ENCODE measurements at places on chromosomes 4 and X.

DNA sequence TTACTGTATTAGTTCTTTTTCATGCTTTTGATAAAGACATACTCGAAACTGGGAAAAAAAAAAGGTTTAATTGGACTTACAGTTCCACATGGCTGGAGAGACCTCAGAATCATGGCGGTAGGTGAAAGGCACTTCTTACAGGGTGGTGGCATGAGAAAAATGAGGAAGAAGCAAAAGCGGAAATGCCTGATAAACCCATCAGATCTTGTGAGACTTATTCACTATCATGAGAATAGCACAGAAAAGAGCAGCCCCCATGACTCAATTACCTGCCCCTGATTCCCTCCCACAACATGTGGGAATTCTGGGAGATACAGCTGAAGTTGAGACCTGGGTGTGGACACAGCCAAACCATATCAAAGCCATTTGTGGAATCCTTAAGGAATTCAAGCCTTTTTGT lies 1238.9 kb downstream of the ADGRL3 start:
- DNase-seq: no peak

DNA sequence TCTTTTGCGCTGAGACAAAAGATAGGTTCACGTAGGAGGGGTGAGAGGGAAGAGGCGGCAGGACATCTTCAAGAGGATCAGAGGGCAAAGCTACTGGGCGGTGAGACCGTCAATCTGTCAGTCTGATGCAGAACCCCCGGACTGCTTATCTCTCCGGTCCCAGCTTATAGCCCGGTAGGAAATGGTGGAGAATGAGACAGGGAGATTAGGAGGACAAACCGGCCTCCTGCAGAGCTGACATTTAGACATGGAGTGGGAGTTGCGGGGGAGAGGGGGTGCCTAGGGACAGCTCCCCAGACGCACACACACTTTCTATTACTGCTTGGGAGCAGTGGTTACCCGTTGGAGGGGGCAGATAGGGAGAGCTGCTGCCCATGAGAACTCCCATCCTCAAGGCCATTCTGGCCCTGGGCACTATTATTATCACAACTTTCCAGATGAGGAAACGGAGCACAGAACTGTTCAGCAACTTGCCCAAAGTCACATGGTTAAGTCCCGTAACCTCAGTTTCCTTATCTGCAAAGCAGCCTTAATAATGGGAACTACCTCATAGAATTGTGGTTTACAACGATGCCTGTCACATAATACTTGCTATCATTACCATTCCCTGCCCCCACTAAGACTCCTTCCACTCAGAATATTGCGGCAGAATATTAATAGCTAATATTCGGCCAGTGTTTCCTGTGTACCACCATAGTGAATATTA lies 1.1 kb upstream of the HDAC6 start:
- no peak for DNase-seq

GRCh38 chr4:44448521-44449461 lies at the start of gene KCTD8:
Gene KCTD8 (minus strand): TSS chr4:44448809.
- DNase-seq: peak; percentile 96

- peak; percentile 36 for DNase-seq
These were observed 155.6 kb upstream of the PACRGL start for GRCh38 chr4:20544645-20545044.

Measured in neural progenitor cell (in vitro differentiated cells).